ENCODE measurements at places on chromosomes 2 and 18.

- DNase-seq: no peak
Observed at GRCh38 chr2:54386585-54386984, 69.5 kb upstream of the SPTBN1 start.

DNA sequence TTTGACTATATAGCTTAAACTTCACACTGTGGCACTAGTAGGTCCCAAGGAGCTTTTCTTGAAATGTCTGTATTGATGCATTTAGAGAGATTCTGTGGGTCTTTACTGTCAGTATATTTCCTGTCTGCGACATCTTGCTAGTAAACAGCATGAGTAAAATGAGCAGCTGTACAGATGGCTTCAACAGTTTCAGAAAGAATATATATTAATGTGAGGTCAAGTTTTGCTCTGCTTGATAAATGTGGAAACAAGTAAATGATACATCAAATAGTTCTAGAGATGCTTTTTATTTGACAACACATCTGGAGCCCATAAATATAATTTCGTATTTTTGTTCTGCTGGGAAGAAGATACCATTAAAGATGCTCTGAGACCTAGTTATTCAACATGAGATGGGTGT, 310.9 kb upstream of the COL3A1 start:
- DNase-seq: no peak

DNA sequence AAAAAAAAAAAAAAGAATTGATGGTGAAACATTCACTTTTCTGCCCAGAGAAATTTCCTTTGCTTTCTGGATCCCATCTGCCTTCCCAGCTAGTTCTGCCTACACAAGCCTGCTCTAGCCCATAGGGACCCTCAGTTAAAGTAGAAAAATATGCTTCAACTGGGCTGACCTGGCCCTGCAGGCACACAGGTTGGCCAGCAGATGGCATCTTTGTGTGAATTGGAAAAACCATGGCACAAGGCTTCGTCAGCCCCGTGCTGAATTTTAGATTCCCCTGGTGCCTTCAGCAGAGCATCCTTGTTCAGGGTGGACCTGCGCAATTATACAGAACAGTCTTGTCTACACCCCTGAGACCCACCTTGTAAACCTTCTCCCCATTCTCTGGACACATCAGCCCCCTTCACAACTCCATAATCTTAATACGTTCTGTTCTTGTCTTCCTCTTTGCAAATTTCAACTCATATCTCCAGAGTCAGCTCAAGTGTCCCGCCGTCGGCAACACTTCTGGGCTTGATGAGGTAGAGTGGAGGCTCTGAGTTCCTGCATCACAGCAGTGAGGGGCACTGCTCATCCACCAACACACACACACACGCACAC, 114.5 kb downstream of the INSIG2 start:
- DNase-seq: no peak

DNA sequence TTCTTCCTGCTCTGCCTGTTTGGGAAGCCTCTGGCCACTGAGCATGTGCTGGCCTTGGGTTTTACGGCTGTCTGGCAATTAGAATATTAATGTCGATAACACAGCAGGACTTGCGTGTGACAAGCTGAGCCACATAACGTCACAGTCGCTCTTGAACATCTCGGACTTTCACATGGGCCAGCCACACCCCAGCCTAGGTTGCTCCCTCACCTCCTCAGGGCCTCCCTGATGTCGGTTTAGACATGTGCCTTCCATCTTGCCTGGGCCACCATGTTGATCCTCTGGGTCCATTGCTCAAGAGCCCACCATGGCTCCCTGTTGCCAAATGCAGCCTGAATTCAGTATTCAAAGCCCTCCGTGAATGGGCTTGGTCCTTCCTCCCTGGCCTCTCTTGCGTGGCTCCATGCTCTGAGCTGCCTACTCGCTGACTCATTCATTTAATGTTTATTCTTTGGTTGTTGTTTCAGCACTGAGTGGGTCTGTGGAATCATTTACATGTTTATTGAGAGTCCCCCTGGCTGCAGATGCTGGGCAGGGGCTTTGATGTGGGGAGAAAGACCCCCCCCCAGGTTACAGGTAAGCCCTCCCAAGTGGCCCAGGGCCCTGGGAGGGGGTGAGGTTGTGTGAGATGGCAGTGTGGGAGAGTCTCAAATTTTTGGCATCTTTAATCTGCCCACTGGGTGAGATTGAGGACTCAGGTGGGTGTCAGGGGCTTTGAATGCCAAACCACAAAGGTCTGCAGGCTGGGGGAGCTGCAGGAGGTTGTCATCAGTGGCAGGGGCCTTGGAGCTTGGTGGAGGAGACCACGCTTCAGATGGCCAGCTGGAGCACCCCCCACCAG, 62.0 kb downstream of the ODC1 start:
- no peak for DNase-seq

- no peak for DNase-seq
Observed at GRCh38 chr2:234689911-234690379, 193.1 kb upstream of the ARL4C start.

- DNase-seq: no peak
Observed at GRCh38 chr2:222423186-222423585, 1.2 kb upstream of the SGPP2 start.

DNA sequence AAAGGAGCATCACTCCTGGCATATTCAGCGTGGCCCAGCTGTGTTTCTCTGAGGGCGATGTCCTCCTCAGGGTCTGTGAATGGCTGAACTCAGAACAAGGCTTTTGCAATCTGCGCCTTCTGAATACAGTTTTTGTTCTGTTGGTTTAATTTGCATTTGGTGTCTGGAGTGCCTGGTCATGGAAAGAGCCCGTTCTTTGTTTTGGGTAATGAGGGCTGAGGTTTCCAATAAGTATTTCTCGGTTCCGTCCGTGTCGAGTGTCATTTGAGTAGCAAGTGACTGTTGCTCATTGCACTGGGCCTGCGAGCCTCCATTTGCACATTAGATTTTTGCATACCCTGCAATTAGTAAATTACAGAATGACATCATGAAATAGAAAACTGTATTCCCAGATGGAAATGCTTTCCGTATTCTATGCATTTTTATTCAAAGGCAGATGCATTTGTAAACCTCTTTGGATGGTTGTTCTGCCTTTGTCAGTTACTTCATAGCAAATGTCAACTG, 57.3 kb downstream of the NEDD4L start:
- DNase-seq: no peak

- DNase-seq: no peak
Observed at GRCh38 chr2:33291278-33292013, 185.0 kb upstream of the RASGRP3 start.

DNA sequence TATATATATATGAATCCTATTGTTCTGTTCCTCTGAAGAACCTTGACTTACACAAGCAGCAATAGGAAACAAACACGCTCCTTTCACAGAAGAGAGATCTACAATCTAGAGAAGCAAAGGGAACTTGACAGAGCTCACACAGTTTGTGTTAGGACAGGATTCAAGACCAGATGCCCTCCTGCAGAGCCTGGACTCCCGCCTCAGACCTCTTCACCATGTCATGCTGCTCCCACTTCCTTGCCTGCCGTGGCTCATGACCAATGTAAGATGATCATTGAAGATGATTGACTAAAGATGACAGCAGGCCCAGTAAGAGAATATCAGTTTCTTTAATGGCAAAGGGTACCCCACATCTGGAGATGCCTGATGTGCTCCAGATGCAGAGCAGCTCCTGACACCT, 111.2 kb upstream of the AGAP1 start:
- DNase-seq: no peak

- no peak for DNase-seq
Observed at GRCh38 chr18:79393181-79393634, 2.5 kb upstream of the NFATC1 start.

DNA sequence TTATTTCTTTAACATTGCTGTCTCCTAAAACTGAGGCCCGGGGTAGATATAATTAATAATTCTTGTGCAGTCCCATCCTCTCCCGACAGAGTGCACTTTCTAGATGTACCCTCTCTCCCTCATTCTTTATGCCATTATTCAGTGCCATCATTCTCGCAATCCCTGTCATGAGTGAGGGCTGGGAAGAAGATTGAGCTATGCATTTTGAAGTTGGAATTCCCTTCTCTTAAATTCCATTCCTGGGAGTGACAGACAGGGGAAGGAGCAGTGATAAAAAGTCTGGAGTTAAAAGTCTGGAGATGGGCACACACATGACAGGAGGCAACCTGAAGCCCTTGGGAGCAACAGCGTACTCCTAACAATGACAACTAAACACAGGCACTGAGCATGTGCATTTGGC, 2.6 kb upstream of the KCNE4 start:
- no peak for DNase-seq

DNA sequence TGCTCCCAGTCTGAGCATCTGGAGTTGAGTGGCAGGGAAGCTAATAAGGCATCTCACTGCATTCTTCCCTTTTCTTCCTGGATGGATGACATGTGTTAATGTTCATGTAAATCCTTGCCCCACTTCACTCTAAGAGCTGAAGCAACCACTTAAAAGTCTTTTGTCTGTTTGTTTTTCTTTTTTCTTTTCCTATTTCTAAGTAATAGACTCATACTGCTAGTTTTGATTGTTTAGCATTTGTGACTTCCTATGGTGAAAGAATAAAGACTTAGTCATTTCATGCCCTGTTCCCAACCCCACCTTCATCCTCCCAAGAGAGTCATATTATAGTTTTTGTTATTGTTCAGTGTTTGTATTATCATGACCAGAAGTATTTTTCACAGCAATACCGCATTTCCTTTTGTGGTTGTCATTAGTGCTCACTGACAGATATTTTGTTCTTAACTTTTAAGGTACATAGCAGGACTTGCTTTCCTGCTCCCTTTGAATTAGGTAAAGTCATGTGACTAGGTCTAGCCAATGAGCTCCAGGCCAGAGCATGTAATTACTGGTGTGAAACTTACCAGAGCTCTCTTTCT, 18.1 kb upstream of the SPP2 start:
- no peak for DNase-seq

- no peak for DNase-seq
Observed at GRCh38 chr18:51712821-51713220, 515.3 kb upstream of the MEX3C start.

DNA sequence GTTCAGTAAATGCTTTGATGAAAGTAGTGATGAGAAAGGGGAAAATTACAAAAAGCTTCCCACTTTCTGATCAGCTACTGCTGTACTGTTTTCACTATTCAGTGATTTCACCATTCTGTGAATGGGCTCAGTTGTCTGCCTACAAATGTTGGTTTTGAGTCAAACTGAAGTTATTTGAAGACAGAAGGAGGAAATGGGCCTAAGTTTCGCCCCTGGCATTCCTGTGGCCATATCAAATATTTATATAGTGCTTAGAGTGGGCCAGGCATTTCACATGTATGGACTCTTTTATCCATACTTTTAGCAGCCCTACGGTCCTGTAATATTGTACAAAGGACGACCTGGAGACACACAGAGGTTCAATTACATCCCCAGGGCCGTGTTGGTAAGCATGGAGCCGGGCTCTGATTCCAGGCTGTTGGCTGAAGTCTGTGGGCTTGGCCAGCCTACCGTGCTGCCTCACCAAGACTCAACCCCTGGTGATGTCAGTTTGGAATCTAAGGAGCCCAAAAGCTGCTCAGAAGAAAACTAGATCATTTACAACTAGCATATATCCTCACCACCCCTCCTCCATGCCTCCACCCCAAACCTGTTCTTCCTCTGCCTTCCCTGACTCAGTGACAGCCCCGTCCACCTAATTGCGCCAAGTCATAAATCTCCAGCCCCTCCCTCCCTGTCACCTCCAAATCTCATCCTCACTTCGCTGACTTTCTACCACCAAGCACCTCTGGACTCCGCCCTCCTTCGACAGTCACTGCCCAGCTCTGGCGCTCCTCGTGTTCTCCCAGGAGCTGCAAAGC, 10.1 kb upstream of the GRHL1 start:
- no peak for DNase-seq
